Left lobe of liver (tissue), 2 donors: ENCODE measurements at places on chromosomes 13 and 19. TPM values are rescaled to one million over a fixed set of nuclear protein-coding genes. Genes with fewer than 3 reads are reported as not detected.

DNA sequence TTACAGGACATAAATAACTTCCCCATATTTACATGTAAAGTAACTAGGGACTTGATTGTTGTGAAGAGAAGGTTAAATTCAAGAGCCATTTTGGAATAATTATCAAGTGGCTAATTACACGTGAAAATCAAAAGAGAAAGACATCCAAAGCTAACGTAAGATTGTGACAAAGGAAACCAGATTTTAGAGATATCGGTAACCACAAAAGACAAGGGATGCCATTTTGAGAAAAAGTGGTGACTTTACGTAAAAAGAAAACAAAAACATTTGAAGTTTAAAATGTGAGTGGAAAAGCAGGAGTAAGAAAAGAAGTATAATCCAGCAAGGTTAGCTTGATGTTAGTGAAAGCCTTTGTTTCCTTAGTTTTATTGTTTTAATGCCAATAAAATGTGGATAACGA lies 10.9 kb upstream of the VWA8 start:
- DNase-seq, result no peak

- no peak for DNase-seq
Observed at GRCh38 chr19:29978080-29978479, 36.0 kb downstream of the URI1 start.

GRCh38 chr19:53594811-53595509 lies 36.8 kb upstream of the DPRX start:
- no peak for DNase-seq

DNA sequence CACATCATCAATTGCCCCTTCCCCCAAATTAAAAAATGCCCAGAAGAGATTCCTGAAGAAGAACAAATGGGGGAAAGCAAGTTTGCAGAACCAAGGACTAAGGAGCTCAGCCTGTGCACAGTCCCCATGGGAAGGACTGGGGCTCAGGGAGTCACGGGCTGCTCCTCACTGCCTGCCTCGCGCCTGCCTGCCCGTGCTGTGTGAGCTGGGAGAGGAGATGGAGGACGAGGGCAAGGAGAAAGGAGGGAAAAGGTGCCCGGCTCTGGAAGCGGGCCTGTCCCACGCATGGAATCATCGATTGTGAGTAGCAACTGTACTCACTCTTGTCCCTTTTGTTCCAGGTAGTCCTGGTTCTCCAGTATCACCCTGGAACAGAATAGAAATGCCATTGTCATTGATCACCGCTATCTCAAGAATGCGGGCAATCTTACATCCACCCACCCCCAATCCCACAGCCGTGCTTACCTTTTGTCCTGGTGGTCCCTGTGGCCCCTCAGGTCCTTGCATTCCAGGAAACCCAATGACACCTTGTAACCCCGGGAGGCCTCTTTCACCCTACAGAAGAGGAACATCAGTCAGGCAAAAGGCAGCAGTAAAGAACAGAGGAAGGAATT lies 93.4 kb downstream of the COL4A1 start:
- DNase-seq, result no peak

DNA sequence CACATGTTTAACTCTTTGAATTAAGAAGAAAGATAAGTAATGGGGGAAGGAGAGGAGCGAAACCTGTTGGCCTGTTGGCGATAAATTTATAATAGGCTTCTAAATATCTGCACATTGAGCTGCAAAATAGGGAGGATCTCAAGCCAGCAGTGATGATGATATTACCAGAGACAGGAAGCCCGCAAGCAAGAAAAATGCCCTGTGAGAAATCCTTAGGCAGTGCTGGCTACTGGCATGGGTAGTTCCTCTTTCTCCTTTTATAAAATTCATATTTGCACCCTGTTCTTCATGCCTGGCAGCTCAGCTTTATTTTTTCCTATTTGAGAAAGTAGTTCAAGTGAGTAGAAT lies 858 bp upstream of the USP12 start:
- DNase-seq, result no peak

- peak; percentile 27 for DNase-seq
Observed at GRCh38 chr19:27777726-27778125, 1435.2 kb downstream of the UQCRFS1 start.

DNA sequence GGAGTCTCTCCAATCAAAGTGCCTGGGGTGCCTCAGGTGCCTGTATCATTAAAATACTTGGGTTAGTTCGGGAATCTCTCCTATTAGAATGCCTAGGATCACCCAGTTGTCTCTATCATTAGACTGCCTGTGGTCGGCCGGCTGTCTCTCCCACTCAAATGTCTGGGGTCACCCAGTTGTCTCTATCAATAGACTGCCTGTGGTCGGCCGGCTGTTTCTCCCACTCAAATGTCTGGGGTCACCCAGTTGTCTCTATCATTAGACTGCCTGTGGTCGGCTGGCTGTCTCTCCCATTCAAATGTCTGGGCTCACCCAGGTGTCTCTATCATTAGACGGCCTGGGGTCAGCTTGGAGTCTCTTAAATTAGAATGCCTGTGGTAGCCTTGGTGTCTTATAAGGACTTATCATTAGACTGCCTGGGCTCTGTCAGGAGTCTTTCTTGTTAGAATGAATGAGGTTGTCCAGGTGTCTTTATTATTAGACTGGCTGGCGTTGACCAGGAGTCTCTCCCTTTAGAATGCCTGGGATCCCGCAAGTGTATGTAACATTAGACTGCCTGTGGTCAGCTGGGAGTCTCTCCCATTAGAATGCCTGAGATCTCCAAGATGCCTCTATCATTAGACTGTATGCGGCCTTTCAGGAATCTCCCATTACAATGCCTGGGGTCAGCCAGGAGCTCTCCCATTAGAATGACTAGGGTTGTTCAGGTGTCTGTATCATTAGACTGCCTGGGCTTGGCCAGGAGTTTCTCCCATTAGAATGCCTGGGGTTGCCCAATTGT lies 1555.5 kb downstream of the UQCRFS1 start:
- DNase-seq, result peak; percentile 15

DNA sequence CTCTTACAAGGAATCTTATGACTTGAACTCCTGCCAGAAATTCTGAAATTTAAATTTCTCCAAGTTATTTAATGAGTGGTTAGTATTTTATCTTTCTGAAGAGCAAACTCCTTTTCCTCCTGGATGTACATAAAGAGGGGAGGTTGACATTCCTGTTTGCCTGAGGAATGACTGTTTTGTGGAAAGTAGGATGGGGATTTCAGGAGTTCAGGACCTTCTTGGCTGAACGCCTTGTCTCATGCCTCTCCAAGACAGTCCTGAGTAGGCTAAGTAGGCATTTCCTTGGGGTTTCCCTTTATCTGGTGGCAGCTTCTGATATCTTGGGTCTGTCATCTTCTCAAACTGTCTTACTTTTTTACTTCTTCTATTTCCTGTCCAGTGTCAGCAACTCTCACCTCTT lies 356.6 kb downstream of the TDRD3 start:
- DNase-seq, result no peak

GRCh38 chr13:20704459-20705069 lies 1.1 kb downstream of the IL17D start:
- no peak for DNase-seq

DNA sequence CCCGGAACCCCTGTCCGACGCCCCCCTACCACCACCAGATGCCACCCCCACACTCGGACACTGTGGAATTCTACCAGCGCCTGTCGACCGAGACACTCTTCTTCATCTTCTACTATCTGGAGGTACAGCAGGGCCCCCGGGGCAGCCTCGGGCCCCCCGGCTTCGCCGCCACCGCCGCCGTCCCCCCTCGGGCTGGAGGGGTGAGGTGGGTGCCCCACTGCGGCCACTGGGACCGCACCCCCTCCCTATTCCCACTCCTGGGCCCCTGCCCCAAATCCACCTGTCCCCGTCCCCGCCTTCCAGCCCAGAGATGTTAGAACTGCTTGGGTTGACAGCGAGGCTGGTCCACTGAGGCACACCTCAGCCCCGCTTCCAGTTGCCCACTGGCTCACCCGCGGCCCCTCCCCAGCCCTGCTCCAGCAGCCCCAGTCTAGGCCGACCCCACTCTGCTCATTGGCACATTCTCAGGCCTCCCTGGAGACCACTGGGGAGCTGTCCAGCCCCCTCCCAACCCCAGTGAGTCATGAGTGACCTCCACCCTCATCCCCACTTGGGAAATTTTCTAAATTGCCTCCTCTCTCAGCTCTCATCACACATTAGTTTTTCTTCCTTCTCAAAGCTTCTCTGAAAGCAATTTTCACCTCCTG lies 6.5 kb downstream of the LENG1 start:
- no peak for DNase-seq

DNA sequence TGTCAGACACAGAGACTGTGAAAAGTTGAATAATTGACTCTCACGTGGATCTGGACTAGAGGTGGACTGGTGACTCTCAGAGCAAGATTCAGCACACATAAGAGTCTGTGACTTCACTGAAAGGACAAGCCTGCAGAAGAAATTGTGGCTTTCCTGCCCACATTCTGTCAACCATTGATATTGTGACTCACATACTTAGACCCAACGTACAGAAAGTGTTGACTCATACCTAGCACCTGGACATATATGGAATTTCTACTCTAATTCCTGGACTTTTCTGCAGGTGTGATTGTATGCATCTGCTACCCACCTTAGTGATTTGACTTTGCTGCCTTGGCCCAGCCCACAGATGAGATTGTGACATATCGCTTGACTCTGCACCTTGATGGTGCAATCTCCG lies 15.6 kb upstream of the ZNF730 start:
- DNase-seq, result no peak

DNA sequence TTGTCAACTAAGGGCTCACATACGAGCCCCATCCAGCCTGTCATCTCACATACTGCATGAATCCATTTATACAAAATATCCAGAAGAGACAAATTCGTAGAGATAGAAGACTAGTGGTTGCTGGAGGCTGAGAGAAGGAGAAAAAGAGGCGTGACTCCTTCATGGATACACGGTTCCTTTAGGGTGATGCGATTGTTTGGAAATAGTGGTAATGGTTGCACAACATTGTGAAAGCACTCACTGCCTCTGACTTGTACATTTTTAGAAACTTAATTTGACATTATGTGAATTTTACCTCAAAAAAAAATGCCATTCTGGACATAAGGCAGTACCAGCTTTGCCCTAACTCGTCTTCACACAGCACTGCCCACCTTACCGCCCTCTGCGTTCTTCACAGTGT lies 27.3 kb downstream of the IGFL1 start:
- DNase-seq, result no peak

DNA sequence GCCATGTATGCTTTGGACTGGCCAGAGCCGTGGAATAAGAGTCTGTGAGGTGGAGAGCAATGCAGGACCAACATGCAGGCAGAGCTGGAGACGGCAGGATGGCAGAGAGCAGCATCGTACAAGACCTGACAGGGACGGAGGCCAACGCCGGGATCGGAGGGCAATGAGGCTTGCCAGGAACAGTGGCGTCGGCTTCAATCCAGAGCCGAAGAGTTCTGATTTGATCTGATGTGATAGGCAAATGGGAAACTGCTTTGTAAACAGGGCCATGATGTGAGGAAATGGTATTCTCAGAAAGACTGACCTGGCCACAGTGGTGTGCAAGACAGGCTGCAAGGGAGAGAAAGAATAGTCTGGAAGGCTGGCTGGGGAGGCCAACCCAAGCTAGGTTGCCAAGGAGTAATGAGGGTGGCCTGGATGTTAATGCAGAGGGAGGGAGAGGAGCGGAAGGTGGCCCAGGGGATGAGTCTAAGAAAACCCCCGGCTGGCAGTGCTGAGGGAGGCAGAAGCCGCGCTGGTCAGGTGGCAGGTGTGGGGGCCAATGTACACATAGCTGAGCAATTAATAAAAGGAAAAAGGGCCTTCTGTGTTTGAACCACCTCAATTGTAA lies 26.7 kb downstream of the RCBTB2 start:
- DNase-seq, result no peak

The PCDH9 gene
- total RNA-seq, result 2.4 TPM

- no peak for DNase-seq
Observed at GRCh38 chr19:17289489-17289888, 7.8 kb downstream of the ANKLE1 start.

The CEACAM4 gene
- 0.25 TPM for total RNA-seq

DNA sequence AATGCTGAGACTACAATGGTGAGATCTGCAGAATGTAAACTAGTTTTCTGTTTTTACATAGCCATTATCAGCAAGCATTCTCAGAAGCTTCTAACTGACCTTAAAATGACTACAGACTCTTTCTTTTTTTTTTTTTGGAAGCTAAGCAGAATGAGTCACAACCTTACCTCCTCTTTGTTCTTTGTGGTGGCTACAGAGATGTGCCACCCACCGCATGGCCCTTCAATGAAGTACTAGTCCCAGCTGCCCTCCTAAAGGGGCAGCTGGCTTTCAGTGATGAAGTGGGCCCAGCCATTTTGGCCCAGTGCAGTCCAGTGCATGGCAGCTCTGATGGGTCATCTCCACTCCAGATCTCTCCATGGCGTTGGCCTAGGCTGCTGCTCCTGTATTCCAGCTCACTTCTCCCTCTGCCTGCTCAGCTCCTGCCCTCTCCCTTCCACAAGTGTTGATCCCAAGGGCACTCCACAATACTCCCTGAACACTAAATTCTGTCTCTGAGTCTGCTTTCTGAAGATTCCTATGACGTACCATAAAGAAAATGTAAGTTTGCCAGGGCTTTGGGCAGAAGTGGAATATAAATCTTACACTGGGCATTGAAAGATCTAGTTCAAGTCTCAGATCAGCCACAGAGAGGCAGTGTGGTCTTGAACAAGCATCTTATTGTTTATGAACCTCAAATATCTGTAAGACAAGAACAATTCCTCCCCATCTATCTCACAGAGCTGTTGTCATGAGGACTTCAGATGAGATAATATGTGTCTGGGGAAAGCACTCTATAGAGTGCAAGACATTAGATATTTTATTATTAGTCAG lies 85.6 kb downstream of the RXFP2 start:
- no peak for DNase-seq

- DNase-seq, result no peak
Observed at GRCh38 chr13:27918918-27919658, 712 bp upstream of the PDX1 start.

GRCh38 chr19:46497773-46498172 lies 2.1 kb upstream of the PNMA8B start:
- no peak for DNase-seq
